ENCODE measurements at places on chromosomes 5 and 9. TPM values are rescaled to one million over a fixed set of nuclear protein-coding genes. Genes with fewer than 3 reads are reported as not detected.

- H3K27ac ChIP-seq: no peak overlapping the region
- H3K36me3 ChIP-seq: no peaks in the 10 kb centered on the region
- no peak for DNase-seq
Measured at GRCh38 chr5:155827949-155828348, 499.0 kb upstream of the SGCD start.

AIF1L gene
- total RNA-seq: 16.5 TPM

DNA sequence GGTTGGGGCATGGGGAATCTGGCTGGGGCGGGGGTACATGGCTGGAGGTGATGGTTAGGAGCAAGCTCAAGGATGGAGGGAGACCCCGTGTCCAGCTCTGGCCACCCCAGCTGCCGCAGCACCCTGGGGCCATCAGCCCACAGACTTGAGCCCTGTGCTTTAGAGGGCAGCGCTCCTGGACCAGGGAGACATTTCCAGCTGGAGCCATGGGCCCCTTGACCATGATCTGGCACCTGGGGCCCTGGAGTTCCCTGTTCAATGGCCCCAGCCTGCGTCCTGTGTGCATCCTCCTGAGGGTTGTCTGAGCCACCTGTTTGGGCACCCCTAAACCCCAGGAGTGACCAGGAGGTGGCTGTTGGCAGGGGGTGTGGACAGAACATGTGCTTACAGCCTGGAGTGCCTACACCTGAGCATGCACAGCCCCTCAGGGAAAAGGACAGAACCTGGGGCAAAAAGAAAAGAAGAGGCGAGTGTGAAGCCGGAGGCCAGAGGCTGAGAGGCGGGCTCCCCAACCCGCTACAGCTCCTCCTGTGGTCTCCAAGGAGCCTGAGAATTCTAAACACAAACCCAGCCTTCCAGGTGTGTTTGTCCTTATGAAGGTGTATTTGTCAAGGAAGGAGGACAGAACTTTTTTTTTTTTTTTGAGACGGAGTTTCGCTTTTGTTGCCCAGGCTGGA, 126.7 kb downstream of the C9orf50 start:
- no peak overlapping the region for H3K4me3 ChIP-seq
- peak; percentile 51 for DNase-seq
- H3K27ac ChIP-seq: peak overlapping the region; percentile 75
- no peaks in the 10 kb centered on the region for H3K27me3 ChIP-seq
- H3K36me3 ChIP-seq: no peaks in the 10 kb centered on the region

GPR150 gene
- total RNA-seq: 0.28 TPM

TSSK1B gene
- total RNA-seq: 0.14 TPM

DNA sequence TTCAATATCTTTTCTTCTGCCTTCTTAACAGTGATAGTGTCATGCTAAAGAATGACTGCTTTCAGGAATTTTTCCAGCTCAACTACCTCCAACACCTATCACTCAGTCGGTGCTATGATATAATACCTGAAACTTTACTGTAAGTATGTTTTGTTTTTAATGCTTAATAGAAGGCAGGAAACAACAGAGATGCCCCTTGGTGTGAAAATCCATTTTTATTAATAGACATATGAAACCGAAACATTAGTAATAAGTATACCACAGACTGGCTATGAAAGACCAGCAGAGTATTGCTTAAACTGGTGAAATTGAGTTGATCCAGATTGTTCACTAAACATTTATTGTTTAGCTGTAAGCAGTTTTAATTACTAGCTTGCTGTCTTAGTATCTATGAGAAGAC, 25.2 kb downstream of the SKP2 start:
- H3K4me1 ChIP-seq: no peaks in the 10 kb centered on the region
- H3K27me3 ChIP-seq: no peaks in the 10 kb centered on the region
- no peak overlapping the region for H3K27ac ChIP-seq
- H3K4me3 ChIP-seq: no peak overlapping the region
- DNase-seq: no peak

GRCh38 chr5:172142709-172143215, 45.3 kb downstream of the STK10 start:
- no peaks in the 10 kb centered on the region for H3K27me3 ChIP-seq
- no peak overlapping the region for H3K4me3 ChIP-seq
- DNase-seq: no peak

DNA sequence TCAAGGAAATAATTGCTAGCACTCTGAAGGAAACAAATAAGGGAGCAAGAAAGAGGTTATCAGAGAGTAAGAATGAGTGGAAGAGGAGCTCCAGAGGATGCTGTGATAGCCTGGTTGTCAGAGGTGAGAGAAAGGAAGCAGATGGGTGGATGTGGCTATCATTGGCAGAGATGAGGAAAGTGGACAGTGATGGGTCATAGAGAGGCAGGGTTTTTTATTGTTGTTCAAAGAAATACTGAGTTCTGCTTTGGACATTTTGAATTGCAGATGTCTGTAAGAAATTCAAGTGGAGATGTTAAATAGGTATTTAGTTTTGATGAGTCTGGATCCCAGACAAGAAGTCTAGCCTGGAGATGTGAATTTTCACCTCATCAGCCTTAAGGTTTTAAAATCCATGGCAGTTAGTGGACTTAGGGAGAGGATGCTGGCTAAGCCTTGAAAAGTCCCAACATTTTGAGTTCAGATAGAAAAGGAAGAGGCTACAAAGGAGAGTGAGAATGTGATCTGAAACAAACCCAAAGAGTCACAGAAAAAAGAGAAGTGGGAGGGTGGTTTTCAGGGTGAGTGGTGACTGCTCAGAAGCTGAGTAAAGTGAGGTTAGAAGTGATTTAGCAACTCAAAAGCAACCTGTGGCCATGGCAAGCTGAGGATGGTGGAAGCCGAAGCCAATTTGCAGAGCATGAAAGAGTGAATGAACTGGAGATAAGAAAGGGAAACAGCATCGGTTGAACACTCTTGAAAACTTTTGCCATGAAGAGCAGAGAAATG, 50.4 kb downstream of the PPIC start:
- H3K27ac ChIP-seq: no peak overlapping the region
- no peak overlapping the region for H3K4me3 ChIP-seq
- H3K27me3 ChIP-seq: no peaks in the 10 kb centered on the region
- DNase-seq: no peak
- H3K4me1 ChIP-seq: no peaks in the 10 kb centered on the region
- no peaks in the 10 kb centered on the region for H3K36me3 ChIP-seq

DNA sequence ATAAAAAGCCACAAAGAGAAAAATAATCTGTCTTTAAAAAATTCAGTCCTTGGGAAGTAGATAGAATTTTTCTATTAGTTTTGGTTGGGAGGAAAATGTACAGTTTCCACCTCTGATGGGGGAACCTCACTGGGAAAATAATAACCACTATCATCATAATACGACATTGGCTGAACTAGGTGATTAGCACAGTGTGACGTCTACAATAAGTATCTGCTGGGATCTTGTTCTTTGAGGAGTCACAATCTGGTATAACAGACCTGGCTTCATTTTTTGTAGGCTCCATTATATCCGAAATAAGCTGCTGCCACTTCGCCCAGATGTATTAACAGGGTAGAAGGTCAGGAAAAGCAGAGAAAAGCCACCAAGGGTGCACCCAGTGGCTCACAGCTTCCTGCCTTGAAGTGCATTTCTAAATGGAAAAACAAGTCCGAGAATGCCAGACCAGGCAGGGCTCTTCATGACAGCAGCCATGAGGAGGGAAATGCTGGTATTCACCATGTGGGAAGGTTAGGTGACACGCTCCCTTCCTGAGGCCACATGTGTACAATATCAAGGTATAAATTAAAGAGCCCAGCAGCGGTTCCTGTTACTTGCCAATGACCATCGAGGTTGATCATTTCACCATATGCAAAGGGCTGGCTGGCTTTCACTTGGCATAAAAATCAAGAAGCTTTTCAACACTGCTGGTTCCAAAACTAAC, 152.8 kb downstream of the PRELID2 start:
- H3K36me3 ChIP-seq: no peaks in the 10 kb centered on the region
- DNase-seq: no peak
- H3K4me3 ChIP-seq: no peak overlapping the region
- H3K4me1 ChIP-seq: peaks cover 15% of the 10 kb centered on the region
- H3K27me3 ChIP-seq: no peaks in the 10 kb centered on the region
- no peak overlapping the region for H3K27ac ChIP-seq

DNA sequence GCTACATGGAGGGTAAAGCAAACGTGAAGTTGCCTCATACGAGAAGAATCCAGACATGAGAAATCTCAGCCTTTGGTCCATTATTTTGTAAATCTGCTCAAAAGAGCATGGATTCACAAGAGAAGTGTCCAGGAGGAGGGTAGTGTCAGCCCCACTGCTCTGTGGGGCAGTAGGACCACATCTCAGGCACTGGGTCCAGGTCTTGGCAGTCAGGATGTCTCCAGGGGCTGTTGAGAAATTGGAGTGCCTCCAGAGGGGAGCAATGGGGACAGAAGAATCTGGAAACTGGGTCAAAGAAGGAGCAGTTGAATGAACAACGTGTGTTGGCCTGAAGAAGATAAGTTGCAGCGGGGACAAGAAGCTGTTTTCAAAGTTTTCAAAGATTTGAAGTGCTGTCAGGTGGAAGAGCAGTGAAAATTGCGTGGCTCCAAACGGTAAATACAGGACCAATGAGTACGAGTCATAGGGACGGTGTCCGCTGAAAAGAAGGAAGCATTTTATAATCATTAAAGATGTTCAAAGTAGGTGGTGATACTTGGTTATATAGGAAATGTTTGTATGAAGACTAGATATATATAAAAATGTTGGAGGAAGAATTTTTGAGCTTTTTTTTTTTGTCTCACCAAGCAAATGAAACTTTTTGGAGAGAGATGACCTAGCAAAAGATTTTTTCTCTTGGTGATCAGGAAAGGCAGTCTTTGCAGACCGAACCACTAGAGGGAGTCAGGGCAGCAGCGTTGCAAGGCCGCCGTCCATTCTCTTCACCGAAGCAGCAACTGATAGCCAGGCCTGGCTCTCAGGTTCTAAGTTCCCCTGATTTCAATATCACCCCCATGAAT, 57.1 kb upstream of the ZBED3 start:
- peak; percentile 90 for DNase-seq
- no peak overlapping the region for H3K4me3 ChIP-seq
- no peak overlapping the region for H3K27ac ChIP-seq
- no peaks in the 10 kb centered on the region for H3K36me3 ChIP-seq
- H3K4me1 ChIP-seq: no peaks in the 10 kb centered on the region
- no peaks in the 10 kb centered on the region for H3K27me3 ChIP-seq

DNA sequence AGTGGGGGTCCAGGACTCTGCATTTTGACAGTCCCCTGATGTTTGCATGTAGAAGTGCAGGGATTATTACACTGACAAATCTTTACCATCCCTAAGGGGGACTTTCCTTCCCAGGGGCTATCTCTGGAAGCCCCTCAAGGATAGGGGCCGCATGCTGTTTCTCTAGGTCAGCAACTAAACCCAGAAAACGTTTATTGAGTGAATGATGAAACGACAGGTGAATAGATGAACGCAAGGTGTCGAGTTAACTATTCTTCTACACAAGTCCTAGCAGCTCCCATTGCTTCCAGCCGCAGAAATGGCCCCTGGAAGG, 281 bp upstream of the HSD17B4 start:
- peaks cover 5% of the 10 kb centered on the region for H3K36me3 ChIP-seq
- DNase-seq: no peak

DNA sequence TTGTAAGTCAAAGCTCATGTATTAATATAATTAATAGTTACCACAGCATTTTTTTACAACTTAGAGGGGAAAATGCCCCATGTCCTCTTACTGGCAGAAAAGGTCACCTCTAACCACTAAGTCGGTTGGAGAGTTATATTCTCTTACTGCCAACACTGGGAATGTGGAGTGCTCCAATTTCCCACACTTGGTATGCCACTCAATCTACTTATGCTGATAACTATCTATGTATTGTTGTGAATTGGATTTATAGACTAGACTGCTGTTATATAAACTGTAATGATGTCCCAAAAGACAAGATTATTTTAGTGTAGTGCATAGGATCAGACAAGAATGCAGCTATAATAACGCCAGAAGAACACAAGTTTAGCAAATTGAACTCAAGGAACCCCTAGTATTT, 2385.2 kb upstream of the C9orf72 start:
- DNase-seq: no peak
- H3K27me3 ChIP-seq: no peaks in the 10 kb centered on the region
- H3K4me3 ChIP-seq: no peak overlapping the region
- no peaks in the 10 kb centered on the region for H3K4me1 ChIP-seq
- H3K36me3 ChIP-seq: no peaks in the 10 kb centered on the region

DNA sequence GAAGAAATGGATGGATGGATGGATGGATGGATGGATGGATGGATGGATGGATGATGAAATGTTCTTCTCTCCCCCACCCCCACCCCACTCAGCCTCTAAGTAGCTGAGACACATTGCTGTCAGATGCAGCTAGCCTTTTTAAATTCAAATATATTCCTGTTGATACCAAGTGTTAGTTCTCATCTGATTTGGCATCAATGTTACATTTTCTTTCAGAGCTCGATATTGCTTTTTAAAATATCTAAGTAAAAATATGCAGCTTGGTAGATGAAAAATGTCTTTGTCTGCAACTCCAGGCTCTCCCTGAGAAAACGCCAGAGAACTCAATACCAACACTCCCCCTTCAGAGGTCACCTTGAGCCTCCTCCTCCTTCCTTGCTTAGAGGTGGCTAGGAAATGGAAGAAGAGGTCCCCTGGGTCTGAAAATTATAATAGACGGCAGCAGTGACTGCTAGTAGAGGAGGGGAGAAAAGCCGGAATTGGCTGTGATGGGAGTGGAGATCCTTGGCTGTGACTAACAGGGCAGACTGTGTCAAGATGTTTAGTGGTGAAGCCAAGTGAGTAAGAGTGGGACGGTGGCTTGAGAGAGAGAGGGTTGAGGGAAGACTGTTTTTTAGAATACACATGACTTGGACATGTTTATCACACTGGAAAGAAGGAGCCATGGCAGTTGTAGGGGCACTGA, 156.0 kb downstream of the ZNF462 start:
- no peak overlapping the region for H3K4me3 ChIP-seq
- no peaks in the 10 kb centered on the region for H3K27me3 ChIP-seq
- no peak overlapping the region for H3K27ac ChIP-seq
- no peak for DNase-seq

- no peak overlapping the region for H3K27ac ChIP-seq
- no peak overlapping the region for H3K4me3 ChIP-seq
- H3K4me1 ChIP-seq: no peaks in the 10 kb centered on the region
- peaks cover 7% of the 10 kb centered on the region for H3K27me3 ChIP-seq
- DNase-seq: no peak
Measured at GRCh38 chr5:128534726-128535125, 3.3 kb downstream of the FBN2 start.

GRCh38 chr9:105531530-105531929, 26.4 kb upstream of the FKTN start:
- no peak overlapping the region for H3K27ac ChIP-seq
- no peak for DNase-seq
- no peaks in the 10 kb centered on the region for H3K4me1 ChIP-seq
- peaks cover 2% of the 10 kb centered on the region for H3K36me3 ChIP-seq

Measured in lung (tissue), 17 donors.